ENCODE measurements at places on chromosomes 1 and 21. TPM values are rescaled to one million over a fixed set of nuclear protein-coding genes. Genes with fewer than 3 reads are reported as not detected.

Gene TBX19
- 1.3 TPM for polyA plus RNA-seq

Gene NMNAT2
- polyA plus RNA-seq: 55.6 TPM

DNA sequence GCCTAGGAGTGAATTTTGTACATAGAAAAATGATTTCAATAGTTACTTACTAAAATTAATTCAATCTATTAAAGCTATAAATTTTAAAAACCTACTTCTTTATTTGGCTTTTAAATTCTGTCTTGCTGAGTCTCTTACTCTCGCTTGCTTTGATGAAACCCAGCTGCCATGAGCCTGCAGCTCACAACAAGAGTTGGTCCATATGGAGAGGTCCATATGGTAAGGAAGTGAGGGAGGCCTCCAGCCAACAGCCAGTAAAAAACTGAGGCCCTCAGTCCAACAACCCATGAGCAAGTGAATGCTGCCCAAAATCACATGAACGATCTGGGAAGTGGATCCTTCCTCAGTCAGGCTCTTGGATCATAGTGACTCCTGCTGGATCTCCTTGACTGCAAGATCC lies 89.9 kb upstream of the CXADR start:
- no peaks in the 10 kb centered on the region for H3K36me3 ChIP-seq
- no peak for DNase-seq
- H3K4me3 ChIP-seq: no peak overlapping the region
- H3K27ac ChIP-seq: no peak overlapping the region
- H3K27me3 ChIP-seq: no peaks in the 10 kb centered on the region

GRCh38 chr1:16882986-16883385 lies 12.8 kb upstream of the RNU1-2 start:
- H3K27ac ChIP-seq: peak overlapping the region; percentile 40
- H3K4me3 ChIP-seq: no peak overlapping the region
- H3K27me3 ChIP-seq: no peaks in the 10 kb centered on the region
- no peak for DNase-seq
- H3K36me3 ChIP-seq: no peaks in the 10 kb centered on the region
